ENCODE measurements at places on chromosomes 11 and 22. TPM values are rescaled to one million over a fixed set of nuclear protein-coding genes. Genes with fewer than 3 reads are reported as not detected.

MS4A1 gene
- total RNA-seq: not detected

OR2AT4 gene
- total RNA-seq: not detected

LRRC75B gene
- 3.2 TPM for total RNA-seq

PARVG gene
- not detected for total RNA-seq

MRGPRX1 gene
- total RNA-seq: not detected

KCNJ11 gene
- total RNA-seq: 0.54 TPM

- H3K27me3 ChIP-seq: no peaks in the 10 kb centered on the region
- peaks cover 21% of the 10 kb centered on the region for H3K4me1 ChIP-seq
- H3K4me3 ChIP-seq: no peak overlapping the region
- H3K36me3 ChIP-seq: peaks cover 13% of the 10 kb centered on the region
- no peak overlapping the region for H3K27ac ChIP-seq
Measured at GRCh38 chr11:108012139-108012725, 3.5 kb downstream of the CUL5 start.

DNA sequence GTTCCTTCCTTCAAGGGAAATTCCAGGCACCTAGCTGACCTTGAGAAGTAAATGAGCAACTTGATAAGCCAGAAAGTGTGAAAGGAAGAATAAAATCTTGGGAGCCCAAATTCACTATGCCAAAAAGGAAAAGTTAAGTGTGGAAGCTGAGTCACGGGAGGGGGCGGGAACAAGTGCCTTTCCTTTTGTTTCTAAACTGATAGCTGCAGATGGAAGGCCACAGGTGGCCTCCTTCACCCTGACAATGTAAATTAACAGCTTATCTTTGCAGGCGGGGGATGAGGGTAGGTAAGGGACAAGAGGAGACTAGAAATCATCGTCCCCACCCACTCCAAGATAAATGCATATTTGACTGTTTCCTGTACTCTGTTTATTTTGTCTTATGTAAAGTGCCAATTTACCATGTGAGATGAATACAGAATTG lies 36.4 kb upstream of the TREH start:
- DNase-seq: peak; percentile 28
- peaks cover 35% of the 10 kb centered on the region for H3K4me1 ChIP-seq
- no peak overlapping the region for H3K4me3 ChIP-seq
- no peaks in the 10 kb centered on the region for H3K27me3 ChIP-seq

DNA sequence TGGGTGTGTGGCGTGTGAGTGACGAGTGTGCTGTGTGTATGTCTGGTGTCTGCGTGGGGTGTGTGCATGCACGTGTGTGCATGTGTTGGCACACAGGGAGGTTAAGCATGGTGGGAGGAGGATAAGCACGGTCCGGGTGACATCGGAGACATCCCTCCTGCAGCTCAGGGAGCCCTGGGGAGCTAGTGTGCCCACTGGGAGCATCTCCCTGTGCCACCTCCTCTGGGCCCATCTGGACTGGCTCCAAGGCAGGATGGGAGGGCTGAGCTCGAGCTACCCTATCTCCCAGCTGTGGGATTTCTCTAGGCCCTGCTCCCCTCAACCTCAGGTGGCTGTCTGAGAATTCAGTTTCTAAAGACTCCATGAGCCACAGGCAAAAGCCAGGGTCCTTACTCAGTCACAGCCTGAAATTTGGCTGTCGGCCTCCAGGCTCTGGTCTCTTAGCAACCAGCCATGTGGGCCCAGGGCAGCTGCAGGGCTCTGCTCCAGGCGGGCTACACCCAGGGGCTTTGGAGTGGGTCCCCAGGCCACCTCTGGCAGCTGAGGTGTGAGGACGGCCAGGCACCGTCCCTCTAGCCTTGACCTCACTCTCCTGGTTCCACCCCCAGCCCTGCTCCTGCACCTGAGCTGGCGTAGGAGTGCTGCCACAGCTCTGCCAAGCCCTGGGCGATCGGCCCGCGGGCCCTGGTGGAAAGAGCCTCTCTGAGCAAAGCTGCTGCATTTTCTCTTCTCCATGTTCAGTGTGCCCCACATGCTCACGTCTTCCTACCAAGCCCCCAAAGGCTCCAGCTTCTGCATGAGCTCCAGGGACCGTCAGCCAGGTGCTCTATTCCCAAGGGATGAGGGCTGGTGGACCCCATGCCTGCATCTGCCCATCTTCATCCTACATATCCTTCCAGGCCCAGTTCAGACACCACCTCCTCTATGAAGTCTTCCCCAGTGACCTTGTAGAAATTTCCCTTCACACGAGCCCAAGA lies 39.7 kb downstream of the RTL6 start:
- no peak overlapping the region for H3K27ac ChIP-seq
- no peaks in the 10 kb centered on the region for H3K36me3 ChIP-seq
- no peak for DNase-seq
- H3K27me3 ChIP-seq: peaks cover 20% of the 10 kb centered on the region
- no peak overlapping the region for H3K4me3 ChIP-seq
- no peaks in the 10 kb centered on the region for H3K4me1 ChIP-seq

- H3K4me1 ChIP-seq: no peaks in the 10 kb centered on the region
- peak; percentile 73 for DNase-seq
- no peak overlapping the region for H3K27ac ChIP-seq
- no peaks in the 10 kb centered on the region for H3K27me3 ChIP-seq
Measured at GRCh38 chr11:61187505-61188130, 15.7 kb upstream of the PGA3 start.

GRCh38 chr22:27557286-27558008 lies 244.1 kb downstream of the MN1 start:
- H3K4me1 ChIP-seq: peaks cover 10% of the 10 kb centered on the region
- H3K27me3 ChIP-seq: no peaks in the 10 kb centered on the region
- no peak overlapping the region for H3K27ac ChIP-seq

GRCh38 chr11:37450613-37451012 lies 852.6 kb upstream of the RAG2 start:
- no peaks in the 10 kb centered on the region for H3K4me1 ChIP-seq
- no peaks in the 10 kb centered on the region for H3K27me3 ChIP-seq
- no peak overlapping the region for H3K4me3 ChIP-seq
- DNase-seq: peak; percentile 8
- H3K27ac ChIP-seq: no peak overlapping the region

- peaks cover 8% of the 10 kb centered on the region for H3K4me1 ChIP-seq
- peak overlapping the region; percentile 93 for H3K27ac ChIP-seq
- no peaks in the 10 kb centered on the region for H3K27me3 ChIP-seq
- DNase-seq: peak; percentile 50
- peaks cover 18% of the 10 kb centered on the region for H3K36me3 ChIP-seq
- H3K4me3 ChIP-seq: peak overlapping the region; percentile 99
Measured at GRCh38 chr11:64809781-64810241, 540 bp downstream of the MEN1 start.

GRCh38 chr11:126547691-126548090 lies 192.2 kb downstream of the ST3GAL4 start:
- no peak for DNase-seq
- no peaks in the 10 kb centered on the region for H3K36me3 ChIP-seq
- no peaks in the 10 kb centered on the region for H3K4me1 ChIP-seq
- no peak overlapping the region for H3K4me3 ChIP-seq
- peaks cover 30% of the 10 kb centered on the region for H3K27me3 ChIP-seq

- no peaks in the 10 kb centered on the region for H3K36me3 ChIP-seq
- no peak overlapping the region for H3K4me3 ChIP-seq
- DNase-seq: no peak
Measured at GRCh38 chr11:26198532-26199096, 133.3 kb upstream of the ANO3 start.

DNA sequence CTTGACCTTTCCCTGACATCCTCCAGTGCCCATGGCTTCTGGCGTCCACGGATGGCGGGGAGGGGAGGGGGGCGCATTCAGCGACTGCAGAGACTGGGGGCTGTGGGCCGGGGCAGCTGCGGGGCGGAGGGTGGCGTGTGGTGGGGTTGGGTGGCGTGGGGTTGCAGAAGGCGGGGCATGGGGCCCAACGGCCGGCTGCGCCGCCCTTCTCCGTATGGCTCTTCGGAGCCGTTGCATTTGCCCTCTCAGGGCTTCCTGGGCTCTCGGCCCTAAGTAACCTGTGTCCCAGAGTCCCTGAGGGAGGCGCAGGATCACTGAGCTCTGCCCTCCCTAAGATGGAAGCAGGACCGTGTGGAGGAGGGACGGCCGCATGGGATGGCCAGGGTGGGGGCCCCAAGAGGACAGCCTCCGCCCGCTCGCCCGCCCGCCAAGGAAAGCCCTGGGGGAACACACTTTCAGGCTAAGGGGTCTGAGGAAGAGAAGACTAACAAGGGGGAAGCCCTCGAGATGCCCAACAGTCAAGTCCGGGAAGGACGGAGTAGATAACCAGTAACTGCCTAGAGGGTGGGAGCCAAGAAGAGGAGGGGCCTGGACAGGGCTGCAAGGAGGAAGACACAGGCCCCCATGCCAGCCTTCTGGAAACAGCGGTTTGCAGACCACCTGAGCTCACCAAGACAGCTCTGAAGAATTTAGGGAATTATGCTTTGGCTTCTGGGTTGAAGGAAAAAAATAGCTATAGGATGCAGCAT lies 9.2 kb upstream of the AIFM3 start:
- H3K4me1 ChIP-seq: peaks cover 15% of the 10 kb centered on the region
- DNase-seq: peak; percentile 41
- no peak overlapping the region for H3K27ac ChIP-seq
- H3K27me3 ChIP-seq: no peaks in the 10 kb centered on the region
- H3K4me3 ChIP-seq: peak overlapping the region; percentile 71

- peaks cover 44% of the 10 kb centered on the region for H3K27me3 ChIP-seq
- H3K4me3 ChIP-seq: no peak overlapping the region
- H3K4me1 ChIP-seq: peaks cover 8% of the 10 kb centered on the region
- no peaks in the 10 kb centered on the region for H3K36me3 ChIP-seq
- no peak overlapping the region for H3K27ac ChIP-seq
Measured at GRCh38 chr11:121206810-121207209, 85.8 kb upstream of the SC5D start.

GRCh38 chr22:26374391-26375026 lies 54.6 kb upstream of the ASPHD2 start:
- no peak overlapping the region for H3K4me3 ChIP-seq
- no peaks in the 10 kb centered on the region for H3K36me3 ChIP-seq
- DNase-seq: no peak
- H3K27me3 ChIP-seq: peaks cover 80% of the 10 kb centered on the region
- H3K27ac ChIP-seq: no peak overlapping the region

DNA sequence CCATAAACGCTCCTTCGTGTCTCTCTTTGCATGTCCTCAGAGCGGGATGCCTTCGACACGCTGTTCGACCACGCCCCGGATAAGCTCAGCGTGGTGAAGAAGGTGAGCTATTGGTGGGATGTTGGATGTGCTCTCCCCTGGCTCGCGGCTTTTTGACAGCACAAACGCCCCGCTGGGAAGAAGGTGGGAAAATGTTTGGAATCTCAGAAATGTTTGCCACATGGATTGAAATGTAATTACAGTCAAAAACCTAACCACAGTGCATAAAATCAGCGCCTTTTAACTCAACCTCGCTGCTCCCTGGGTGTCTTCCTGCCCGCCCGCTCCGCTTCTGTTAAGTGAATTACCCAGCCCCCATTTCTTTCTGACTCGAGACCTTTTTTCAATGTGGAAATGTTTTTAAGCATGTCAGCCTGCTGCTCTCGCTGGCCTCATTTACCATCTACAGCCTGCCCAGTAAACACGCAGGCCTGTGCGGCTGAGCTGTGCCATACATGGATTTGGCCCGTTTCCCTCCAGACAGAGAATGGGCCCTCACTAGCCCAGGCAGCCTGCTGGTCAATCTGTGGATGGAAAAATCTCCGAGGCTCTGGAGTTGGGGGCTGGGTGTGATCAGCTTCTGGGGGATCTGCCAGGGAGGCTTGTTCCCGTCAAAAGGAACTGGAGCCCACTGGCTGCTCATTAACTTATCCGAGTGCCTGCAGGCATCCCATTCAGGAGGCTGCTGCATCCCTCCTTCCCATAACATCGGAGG lies 32.7 kb upstream of the PARVG start:
- H3K36me3 ChIP-seq: no peaks in the 10 kb centered on the region
- H3K27ac ChIP-seq: no peak overlapping the region
- H3K4me3 ChIP-seq: no peak overlapping the region

- no peak overlapping the region for H3K27ac ChIP-seq
- no peaks in the 10 kb centered on the region for H3K36me3 ChIP-seq
- H3K27me3 ChIP-seq: peaks cover 20% of the 10 kb centered on the region
- H3K4me3 ChIP-seq: no peak overlapping the region
- no peak for DNase-seq
Measured at GRCh38 chr11:17637901-17638300, 81.5 kb upstream of the MYOD1 start.

DNA sequence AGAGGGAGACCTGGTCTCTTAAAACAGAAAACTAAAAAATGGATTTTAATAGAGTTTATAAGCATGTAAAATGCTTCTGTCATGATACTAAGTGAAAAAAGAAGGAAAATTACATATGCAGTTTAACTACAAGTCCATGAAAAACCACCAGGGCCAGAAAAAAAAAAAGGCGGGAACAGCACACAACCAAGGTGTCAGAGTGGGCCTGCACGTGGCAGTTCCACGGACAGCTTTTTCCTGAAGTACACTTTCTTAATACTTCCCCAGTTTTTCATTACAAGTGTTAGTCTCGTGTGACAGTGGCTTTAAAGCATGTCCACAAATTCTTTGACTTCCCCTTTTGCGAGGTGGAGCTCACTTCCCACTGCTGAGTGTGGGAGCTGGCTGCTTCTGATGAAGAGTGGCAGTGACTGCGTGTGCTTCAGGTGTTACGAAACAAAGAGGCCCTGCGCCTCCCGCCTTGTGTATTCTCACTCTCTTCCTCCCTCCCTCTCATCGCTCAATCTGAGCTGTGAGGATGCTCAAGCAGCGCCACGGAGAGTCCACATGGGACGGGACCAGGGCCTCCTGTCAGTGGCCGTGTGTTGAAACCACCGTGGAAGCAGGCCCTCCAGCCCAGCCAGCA lies 16.4 kb downstream of the PPM1F start:
- H3K27me3 ChIP-seq: no peaks in the 10 kb centered on the region
- peaks cover 37% of the 10 kb centered on the region for H3K36me3 ChIP-seq
- peaks cover 30% of the 10 kb centered on the region for H3K4me1 ChIP-seq
- H3K4me3 ChIP-seq: peak overlapping the region; percentile 69
- peak overlapping the region; percentile 92 for H3K27ac ChIP-seq

DNA sequence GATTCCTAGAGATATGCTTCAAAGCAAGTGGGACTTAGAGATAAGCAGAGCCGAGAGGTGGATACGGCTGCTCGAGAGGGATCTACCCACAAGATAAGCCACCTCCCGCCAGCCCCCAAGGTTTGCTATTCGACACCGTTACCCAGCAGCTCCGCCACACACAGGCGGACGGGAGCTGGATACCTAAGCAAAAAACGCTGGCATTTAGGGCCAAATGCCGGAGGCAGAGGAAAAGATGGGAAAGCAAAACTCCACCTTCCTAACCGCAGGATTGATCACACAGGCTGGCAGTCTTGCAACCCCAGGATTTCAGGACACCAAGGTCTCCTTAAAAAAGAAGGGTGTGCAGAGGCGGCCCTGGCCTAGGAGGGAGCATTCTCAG lies 709 bp downstream of the FTH1 start:
- H3K27ac ChIP-seq: peak overlapping the region; percentile 97
- peaks cover 63% of the 10 kb centered on the region for H3K36me3 ChIP-seq
- peak overlapping the region; percentile 90 for H3K4me3 ChIP-seq
- H3K4me1 ChIP-seq: peaks cover 59% of the 10 kb centered on the region

DNA sequence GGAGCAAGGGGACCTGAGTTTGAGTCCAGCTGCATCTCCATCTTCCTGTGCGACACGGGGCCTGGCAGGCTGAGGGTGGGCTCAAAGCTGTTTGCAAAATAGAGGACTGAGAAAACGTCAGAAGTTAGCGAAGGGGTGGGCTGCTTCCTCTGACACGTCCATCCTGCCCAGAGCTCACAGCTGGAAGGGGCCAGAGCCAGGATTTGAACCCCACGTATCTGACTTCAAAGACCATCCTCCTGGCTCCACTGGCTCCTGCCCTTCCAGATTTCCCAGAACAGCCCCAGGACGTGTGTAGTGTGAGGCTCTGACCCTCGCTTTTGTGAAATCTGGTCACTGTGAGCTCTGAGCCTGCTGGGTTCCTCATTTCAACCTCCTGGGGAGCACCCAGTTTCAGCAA lies 56.3 kb downstream of the CD82 start:
- no peak for DNase-seq
- no peak overlapping the region for H3K27ac ChIP-seq
